ENCODE measurements at places on chromosomes 7 and 10.

- no peak for DNase-seq
Observed at GRCh38 chr10:28984431-28984830, 304.4 kb upstream of the LYZL1 start.

- no peak for DNase-seq
Observed at GRCh38 chr10:79248341-79249185, 98.7 kb upstream of the PPIF start.

- DNase-seq = no peak
Observed at GRCh38 chr10:111107846-111108245, 31.0 kb downstream of the ADRA2A start.

DNA sequence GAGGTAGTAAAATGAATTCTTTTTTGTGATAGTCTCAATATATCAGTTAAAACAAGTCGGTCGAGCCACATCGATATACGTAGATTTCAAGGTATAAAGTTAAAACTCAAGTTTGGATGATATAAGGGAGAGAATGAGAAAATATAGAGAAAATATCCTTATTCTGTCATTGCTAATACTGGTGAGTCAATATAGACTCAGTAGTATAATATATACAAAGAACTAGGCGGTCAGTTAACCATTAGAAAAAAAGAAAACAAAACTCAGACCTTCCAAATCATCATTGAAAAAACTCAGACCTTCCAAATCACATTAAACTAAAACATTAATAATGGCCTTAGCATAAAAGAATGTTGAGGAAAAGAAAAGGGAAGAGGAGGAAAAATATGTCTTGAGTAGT is 817.1 kb upstream of the IGFBP3 start:
- DNase-seq = no peak

GRCh38 chr7:23622506-23622925 is 25.3 kb downstream of the CCDC126 start:
- no peak for DNase-seq

DNA sequence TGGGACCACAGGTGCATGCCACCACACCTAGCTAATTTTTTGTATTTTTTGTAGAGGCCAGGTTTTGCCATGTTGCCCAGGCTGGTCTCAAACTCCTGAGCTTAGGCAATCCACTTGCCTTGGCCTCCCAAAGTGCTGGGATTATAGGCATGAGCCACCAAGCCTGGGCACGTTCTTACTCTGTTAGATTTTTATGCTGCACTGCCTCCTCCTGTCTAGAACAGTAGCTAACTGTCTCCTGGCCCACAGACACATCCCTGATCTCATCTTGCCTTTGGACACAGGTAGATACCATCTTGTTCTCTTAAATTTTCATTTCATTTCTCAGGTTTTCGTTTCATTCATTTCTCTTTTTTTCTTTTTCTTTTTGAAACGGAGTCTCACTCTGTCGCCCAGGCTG is 41.1 kb downstream of the BLVRA start:
- no peak for DNase-seq

DNA sequence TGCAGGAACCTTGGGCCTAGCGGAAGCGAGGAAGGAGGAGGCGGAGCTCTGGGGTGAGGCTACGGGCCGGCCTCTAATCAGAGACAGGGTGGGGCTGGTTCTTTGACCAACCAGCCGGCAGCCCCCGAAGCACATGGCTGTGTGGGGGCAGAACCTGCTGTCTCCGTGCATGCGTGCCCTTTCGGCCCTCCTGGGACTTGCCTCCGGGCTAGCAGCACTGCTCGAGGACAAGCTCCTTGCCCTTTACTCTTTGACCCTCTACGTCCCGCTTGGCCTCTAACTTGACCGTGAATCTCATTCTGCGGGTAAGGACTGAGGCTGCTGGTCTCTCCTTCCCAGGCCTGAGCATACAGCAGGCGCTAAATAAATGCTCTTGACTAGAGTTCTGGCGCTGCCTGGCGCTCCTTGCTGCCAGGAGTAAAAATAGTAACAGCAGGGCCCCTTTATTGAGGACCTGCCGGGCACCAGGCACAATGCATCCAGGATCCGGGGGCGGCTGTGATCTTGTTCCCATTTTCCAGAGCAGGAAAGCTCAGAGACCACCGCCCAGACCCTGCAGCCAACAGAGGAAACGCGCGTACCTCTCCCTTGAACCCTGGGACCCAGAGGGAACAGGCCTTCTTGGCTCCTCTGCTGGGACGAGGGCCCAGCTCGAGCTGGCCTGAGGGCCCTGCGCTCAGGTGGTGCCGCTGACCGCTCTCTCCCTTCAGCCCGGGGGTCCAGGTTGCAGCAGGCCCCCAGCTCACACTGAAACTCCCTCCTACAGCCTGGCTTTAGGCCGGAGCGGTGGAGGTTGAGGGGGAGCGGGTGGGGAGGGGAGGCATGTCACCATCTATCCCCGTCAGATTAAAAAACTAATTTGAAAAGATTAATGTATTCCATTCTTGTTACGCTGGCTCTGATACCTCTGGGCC is 2.7 kb upstream of the COMTD1 start:
- no peak for DNase-seq

DNA sequence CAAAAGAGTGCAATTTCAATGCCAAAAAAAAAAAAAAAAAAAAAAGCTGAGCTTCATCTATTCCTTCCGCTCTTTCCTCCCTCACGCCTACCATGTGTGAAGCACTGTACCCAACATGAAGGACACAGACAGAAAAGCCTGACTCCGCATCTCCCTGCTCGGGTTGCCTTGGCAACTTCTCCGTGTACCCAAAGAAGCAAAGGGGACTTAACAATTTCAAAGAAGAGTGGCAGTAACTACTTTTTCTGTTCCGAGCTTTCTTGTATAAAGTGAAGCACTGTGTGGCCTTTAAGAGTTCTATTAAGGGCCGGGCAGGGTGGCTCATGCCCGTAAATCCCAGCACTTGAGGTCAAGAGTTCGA is 177.7 kb downstream of the PRKCQ start:
- no peak for DNase-seq

DNA sequence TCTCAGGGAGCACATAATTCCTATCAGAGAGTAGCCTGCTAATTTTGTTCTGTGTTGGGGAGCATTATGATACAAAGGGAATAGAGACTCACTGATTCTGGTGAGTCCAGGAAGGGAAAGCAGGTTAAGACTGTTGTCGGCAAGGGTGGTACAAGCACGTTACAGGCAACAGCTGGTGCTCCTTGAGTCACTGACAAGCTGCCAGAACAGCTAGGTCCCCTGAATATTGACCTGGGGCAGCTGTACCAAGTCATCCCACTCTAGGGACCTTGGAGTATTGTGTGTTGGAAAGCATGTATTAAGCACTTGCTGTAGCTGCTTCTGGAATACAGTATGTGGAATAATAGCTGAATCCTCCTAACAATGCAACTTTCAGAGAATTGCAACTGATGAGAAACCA is 37.0 kb upstream of the GLCCI1 start:
- no peak for DNase-seq

GRCh38 chr7:52151559-52151958 is 835.0 kb upstream of the COBL start:
- no peak for DNase-seq

DNA sequence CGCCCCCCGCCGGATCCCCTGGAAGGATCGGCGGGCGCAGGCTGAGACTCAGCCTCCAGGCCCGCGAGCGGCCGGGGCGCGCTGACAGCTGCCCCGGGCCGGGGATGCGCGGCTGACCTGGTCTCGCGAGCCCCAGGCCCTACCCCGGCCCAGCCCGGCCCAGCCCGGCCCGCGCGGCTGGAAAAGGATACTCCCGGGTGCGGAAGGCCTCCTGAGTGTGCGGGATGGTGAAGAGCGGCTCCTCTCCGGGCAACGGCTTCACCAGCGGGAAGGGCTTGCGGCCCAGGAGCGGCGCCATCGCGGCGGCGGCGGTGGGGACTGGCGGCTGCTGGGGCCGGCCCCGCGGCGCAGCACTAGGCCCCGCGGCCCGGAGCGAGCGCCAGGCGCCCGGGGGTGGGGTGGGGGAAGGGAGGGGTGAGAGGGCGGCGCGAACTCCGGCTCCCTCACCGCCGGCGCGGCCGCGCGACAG is 423 bp downstream of the BAZ1B start:
- no peak for DNase-seq

DNA sequence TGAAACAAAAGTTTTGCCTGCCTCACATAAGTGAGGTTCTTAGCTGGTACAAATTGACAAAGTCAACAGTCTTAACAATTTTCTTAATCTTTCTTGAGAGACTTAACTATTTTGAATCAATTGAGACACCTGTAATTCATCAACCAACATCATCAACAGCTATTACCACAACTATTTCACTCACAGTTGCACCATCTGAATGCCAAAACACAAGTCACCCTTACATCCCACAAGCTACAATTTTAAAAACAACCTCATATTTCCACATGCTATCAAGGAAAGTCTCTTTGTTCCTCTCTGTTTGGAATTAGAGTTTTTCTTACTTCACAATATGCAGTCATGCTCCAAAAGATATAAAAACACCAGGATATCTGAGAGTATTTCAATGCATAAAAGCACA is 4.9 kb downstream of the SMURF1 start:
- DNase-seq = no peak

- DNase-seq = no peak
Observed at GRCh38 chr7:102098986-102099385, 187.7 kb upstream of the SH2B2 start.

DNA sequence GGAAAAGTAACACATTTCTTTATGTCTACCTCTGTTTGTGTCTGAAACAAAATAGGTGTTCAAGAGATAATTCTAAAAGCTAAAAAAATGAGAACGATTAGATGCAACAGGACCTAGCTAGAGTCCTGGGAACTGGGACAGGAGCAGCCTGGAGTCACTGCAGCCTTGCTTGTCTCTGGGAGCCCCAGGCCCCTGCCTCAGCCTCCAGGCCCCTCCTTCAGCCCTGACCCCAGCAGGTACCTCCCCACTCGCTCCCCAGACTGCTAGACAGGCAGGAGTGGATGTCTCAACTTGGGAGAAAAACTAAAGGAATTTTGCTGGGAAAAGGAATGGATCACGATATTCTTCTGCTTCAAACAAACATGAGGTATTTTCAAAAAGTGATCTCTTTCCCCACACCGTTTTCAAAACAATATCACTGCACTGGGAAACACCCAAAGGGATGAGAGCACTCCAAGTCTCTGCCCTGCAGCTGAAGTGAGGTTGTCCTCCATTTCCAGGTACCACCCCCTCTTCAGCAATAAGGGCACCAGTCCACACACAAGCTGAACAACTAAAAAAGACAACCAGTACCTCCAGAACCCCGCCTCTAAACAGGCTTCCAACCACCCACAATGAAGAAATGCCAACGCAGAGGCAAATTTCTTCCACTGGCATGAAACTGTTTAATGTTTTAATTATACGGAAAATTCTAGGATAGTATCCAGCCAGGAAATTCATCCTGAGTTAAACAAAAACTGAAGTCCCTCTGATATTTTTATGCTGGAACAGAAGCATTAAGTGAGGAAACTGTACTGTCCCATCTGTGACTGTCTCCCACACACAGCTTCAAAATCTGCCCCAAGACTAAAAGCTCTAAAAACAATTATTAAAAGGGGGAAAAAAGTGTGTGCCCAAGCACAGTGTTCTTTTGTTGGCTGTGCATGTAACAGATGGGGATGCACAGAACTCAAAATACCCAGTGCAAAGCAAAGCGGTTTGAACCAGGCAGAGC is 47.2 kb downstream of the XPNPEP1 start:
- DNase-seq = no peak

GRCh38 chr7:1881946-1882345 is 211.9 kb downstream of the ELFN1 start:
- no peak for DNase-seq

GRCh38 chr10:26468291-26468690 is 30.1 kb downstream of the APBB1IP start:
- DNase-seq = no peak

GRCh38 chr7:16511314-16511713 is 15.3 kb upstream of the LRRC72 start:
- no peak for DNase-seq

- no peak for DNase-seq
Observed at GRCh38 chr7:70975754-70976153, 156.2 kb upstream of the GALNT17 start.

- DNase-seq = no peak
Observed at GRCh38 chr10:71234970-71235685, 22.8 kb downstream of the UNC5B start.

DNA sequence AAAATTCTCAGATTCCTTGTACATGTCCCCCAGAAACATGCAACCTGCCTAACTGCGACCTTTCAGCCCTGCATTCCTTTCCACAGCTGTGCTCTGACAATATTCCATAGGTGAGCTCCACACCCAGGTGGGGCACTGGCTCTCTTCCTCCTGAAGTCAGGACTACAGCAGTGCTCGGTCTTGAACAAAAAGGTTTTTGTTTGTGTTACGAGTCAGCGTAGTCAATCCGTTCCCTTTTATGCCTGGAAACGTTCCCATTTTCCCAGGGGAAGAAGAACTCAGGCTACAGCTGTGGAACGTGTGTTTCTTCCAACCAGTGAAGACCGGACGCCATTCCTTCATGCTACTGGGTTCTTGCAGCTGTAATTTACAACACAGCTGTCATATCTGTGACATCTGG is 52.4 kb upstream of the PFKP start:
- DNase-seq = no peak

- DNase-seq = no peak
Observed at GRCh38 chr7:132609906-132610520, 33.7 kb upstream of the PLXNA4 start.

DNA sequence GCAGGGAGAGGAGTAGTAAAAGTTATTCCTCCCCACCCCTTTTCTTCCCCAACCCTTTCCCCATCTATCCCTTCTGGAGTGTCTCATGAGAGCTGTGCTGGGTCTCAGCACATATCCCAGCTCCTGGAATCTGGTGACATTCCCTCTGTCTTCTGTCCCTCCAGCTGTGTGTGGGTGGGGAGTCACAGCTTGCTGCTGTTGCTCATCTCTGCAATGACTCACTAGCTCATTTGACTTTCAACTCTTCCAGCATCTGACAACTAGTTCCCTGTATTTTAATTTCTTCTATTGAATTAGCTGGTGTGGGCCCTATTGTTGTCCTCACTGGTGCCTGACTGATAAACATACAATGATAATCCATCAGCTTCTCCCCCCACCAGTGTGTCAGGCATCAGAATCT is 198.9 kb upstream of the AUTS2 start:
- no peak for DNase-seq

DNA sequence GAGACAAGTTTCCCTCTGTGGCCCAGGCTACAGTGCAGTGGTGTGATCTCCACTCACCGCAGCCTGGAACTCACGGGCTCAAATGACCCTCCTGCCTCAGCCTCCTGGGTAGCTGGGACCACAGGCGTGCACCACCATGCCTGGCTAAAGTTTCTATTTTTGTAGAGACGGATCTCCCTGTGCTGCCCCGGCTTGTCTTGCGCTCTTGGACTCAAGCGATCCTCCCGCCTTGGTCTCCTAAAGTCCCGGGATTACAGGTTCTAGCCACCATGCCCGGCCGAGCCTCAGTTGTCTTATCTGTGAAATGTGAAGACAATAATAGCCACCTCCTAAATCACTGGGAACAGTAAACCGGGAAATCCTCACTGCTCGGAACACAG is 88.1 kb downstream of the FOXL3 start:
- DNase-seq = no peak
